ENCODE measurements at places on chromosomes 13 and 19.

DNA sequence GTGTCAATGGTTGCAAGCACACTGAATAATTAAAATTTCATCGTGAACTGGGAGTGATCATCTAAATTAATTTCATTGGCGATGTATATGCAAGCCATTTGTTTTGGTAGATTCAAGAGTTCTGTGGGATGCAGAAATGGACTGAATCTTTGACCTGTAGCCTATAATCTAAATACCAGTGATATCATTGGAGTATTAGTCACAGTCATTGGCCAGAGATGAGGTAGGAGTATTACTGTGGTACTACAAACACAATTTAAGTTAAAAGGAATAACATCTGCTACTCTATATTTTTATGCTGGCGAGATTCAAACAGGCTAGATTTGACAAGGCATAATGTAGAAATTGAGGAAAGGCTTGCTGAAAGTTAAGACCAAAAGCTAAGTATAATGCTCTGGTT is 14.0 kb downstream of the FRY start:
- no peak for DNase-seq

GRCh38 chr13:22018076-22018835 is 347.4 kb downstream of the FGF9 start:
- no peak for DNase-seq

GRCh38 chr13:23889615-23890607 is 711 bp upstream of the MIPEP start:
- no peak for DNase-seq

DNA sequence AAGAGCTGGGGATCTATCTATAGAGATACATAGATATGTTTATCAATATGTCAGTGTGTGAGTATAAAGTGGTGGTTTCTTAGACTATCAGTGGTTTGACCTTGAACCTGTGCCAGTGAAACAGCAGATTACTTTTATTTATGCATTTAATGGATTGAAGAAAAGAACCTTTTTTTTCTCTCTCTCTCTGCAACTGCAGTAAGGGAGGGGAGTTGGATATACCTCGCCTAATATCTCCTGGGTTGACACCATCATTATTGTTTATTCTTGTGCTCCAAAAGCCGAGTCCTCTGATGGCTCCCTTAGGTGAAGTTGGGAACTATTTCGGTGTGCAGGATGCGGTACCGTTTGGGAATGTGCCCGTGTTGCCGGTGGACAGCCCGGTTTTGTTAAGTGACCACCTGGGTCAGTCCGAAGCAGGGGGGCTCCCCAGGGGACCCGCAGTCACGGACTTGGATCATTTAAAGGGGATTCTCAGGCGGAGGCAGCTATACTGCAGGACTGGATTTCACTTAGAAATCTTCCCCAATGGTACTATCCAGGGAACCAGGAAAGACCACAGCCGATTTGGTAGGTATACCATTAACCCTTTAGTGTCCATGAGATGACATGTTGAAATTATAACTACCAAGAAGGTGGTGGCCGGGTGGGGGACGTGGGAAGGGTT is 880 bp downstream of the FGF9 start:
- DNase-seq = no peak

DNA sequence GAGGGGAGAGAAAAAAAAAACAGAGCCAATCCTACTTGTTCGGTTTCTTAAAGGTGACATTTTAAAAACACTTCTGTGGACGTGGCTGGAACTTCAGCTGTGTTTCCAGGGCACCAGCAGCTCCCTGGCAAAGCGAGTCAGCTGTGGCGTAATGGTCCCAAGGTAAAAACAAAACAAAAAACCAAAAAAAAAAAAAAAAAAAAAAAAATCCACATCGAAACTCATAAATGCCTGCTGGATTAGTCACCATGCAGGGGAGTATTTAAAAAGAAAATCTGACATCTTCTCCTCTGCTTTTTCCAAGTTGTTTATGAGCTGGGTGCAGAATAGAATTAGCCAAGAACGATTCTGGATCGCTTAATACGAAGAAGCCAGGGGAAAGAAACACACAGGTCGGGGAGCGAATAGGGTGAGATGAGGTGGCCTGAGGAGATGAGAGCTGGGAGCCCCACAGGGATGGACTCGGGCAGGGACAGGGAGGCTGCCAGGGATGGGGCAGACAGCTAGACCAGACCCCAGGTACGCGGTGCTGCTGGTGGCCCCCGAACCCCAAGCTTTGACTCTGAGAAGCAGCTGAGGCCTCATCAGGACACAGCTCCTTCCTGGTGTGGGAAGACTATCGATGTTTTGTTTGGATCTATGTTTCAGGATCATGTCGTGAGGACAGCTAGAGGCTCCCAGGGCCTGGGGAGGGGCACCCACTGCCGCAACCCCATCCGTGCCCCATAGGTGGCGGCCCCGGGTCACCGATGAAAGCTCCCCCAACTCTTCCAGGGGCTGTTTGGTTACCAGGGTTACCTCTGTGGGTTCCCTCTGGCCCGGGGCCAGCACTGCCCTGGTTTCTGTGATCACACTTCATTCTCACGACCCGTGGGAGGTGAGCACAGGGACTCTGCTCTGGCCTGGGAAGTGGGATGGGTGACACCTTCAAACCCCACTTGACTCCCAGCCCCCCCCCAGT is 3.1 kb upstream of the CTXN1 start:
- DNase-seq = peak; percentile 76

DNA sequence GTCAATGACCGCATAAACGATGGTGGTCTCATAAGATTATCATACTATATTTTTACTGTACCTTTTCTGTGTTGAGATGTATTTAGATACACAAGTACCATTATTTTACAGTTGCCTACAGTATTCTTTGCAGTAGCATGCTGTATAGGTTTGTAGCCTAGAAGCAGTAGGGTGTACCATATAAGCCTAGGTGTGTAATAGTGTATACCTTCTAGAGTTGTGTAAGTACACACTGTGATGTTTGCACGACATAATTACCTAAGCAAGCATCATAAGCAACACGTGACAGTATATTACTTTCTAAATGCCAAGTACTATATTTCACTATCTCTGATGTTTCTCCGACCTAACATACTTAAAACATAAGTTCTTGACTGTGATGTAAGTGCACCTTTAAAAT is 2.7 kb downstream of the LPAR6 start:
- no peak for DNase-seq

GRCh38 chr13:106369091-106369490 is 166.4 kb downstream of the EFNB2 start:
- DNase-seq = no peak

- DNase-seq = peak; percentile 16
Measured at GRCh38 chr19:8363803-8364771, at the start of gene ANGPTL4. Gene ANGPTL4 (plus strand): TSS chr19:8364155. CDS start chr19:8364322, 167 bp downstream.
